ENCODE measurements at places on chromosomes 11 and 22. TPM values are rescaled to one million over a fixed set of nuclear protein-coding genes. Genes with fewer than 3 reads are reported as not detected.

Gene GGTLC2
- polyA plus RNA-seq = not detected

Gene TREH
- 0.30 TPM for polyA plus RNA-seq

Gene C11orf91
- not detected for polyA plus RNA-seq

Gene TSSK2
- polyA plus RNA-seq = 0.31 TPM

Gene BRSK2
- polyA plus RNA-seq = 1.9 TPM

Gene ESAM
- 64.4 TPM for polyA plus RNA-seq

Gene SOX6
- 13.4 TPM for polyA plus RNA-seq

Gene ETS1
- polyA plus RNA-seq = 67.2 TPM

Gene KCNK4
- not detected for polyA plus RNA-seq

Gene PRG2
- 2.4 TPM for polyA plus RNA-seq

Gene APOL3
- polyA plus RNA-seq = 14.0 TPM

Measured in muscle of back (tissue), 13 donors.